ENCODE measurements at places on chromosomes 13 and 19.

DNA sequence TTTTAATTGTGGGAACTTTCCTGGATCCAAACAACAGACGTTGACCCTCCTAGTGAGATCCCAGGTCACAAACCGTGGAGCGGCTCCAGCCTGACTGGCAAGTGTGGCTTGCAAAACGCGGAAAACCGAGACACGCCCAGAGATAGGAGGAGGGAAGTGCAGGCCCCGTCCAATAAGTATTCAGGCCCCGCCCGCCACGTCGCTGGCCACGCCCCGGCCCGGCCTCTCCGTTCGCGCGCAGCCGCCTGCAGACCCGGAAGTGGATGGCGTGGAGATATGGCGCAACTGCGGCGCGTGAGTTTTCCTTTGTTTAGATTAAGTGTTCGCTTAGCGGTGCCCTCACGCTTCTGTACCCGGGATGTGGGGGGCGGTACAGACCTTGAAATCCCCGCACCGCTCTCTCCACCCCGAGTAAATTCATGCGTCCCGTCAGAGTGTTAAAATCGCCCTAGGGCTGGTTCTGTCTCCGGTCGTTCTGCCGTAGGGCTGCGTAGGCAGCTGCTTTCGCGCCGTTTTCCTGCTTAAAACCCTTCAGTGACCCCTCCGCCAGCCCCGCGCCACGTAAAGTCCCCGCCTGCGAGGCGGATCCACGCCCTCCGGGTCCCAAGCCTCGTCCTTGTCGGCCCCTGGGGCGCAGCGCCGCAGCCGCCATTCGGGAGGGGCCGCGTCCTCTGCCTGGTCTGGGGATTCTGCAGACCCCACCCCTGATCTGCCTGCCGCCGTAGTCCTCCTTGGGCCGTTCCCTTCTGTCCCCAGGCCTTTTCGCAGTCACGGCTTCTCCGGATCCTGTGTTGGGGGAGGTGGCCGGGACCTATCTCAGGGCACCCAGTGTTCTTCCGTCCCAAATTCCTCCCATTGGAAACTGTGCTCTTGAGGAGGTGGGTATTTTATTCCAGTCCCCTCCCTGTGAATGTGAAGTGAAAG, at the start of gene ZNF766:
TSS of gene ZNF766 (plus strand) at position 250 of the 924 bp plus-strand sequence. CDS start at position 277, 27 bp downstream.
- peak; percentile 96 for DNase-seq

GRCh38 chr13:94515374-94515773, 35.9 kb upstream of the DCT start:
- no peak for DNase-seq

DNA sequence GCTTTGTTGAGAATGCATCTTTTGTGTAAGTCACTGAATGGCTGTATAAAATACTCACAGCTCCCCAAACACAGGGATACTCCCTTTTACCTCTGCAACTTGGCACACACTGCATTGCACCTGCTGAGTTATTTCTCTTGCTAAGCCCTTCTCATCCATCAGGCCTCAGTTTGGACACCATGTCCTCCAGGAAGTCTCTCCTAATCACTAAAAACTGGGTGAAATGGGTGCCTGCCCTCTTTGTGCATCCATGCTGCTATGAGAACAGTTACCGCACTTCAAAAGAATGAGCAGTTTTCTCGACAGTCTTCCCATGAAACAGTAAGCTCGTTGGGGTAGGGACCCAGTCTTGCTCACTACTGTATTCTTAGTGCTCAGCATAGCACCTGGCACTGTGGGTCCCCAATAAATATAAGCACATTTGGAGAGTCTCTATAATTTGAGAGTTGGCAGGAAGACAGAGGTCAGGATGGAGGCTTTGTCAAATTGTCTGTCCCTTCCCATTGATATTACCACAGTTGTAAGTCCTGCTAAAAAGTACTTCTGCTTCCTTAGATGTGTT, 4.6 kb upstream of the SLC25A30 start:
- no peak for DNase-seq

DNA sequence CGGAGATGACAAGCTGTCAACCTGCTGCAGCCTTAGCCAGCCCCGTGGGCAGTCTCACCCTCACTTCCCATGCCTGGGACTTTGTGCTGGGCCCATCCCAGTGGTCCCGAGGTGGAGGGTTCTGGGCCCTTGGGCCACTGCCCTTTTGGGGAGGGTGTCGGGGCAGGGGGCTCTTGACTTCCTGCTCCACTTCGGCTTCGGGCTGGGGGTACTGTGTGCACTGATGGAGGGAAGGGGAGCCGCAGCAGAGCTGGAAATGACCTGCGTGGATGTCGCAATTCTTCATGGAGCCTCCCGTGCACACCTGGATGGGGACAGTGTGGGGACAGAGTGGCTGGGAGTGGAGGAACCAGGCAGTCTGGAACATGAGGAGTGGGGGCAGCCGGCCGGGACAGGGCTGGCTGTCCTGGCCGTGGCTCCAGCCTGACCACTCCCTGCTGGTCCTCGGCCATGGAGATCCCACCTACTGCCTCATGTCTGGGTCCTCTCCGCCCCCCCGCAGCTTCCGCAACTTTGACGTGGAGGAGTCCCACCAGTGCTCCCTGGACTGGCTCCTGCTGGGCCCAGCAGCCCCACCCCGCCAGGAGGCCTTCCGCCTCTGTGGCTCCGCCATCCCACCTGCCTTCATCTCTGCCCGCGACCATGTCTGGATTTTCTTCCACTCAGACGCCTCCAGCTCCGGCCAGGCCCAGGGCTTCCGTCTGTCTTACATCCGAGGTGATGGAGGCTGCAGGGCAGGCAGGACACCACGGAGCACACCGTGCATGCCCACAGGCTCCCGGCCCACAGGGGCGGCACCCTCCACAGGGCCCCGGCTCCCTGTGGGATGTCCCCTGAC, 10.2 kb downstream of the LRP3 start:
- DNase-seq = no peak

DNA sequence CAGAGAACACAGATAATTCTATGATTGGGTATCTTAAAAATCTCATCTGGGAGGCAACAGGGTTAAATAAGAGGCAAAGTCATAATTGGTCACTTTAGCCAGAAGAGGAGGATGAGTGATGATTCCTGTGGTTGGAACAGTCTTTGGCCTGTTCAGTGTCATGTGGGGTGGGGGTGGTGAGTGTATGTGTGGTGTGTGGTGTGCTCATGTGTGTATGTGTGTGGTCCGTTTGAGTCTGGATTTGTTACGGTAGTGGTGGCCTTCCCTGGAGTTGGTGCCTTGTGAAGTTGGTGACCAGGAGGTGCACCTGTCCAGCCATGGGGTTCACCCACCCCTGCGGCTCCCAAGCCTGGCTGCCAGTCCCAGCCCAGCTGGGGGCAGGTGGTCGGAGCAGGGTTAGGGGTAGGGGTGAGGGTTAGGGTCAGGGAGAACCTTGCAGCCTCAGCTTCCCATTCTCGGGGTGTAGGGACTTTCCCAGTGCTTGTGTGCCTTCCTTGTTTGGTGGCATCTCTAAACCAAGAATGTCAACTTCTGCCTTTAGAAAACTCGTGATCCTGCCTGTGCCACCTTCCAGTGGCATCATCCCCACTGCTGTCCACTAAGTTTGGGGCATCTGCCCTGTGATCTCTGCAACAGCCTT, 97.5 kb downstream of the RAB20 start:
- peak; percentile 30 for DNase-seq

Data from common myeloid progenitor, CD34-positive (primary cell).